WERI-Rb-1 (cell line): ENCODE measurements at places on chromosomes 7 and 10.
A peak's percentile ranks its signal among the peaks of the same experiment; 100 is the strongest.

DNA sequence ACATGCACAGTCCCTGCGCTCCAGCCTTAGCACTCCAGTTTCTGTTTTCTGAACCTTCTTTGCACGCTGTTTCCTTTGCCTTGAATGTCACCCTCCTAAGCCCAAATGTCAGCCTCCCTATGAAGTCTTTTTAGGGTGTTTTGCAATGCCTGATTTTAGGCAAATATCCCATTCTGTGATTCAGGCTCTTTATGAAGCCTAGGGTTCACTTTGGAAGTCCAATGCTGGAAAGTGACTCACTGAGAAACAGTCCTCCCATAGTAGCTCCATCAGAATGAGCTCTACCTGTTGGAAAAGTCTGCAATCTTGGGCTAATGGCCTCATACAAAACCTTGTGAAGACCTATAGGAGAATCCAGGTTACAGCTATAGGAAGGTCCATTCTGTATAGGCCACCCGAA is 5.3 kb downstream of the LAMB4 start:
- DNase-seq: no peak

- no peak for DNase-seq
Measured at GRCh38 chr7:148395352-148395811, 195.2 kb upstream of the C7orf33 start.

DNA sequence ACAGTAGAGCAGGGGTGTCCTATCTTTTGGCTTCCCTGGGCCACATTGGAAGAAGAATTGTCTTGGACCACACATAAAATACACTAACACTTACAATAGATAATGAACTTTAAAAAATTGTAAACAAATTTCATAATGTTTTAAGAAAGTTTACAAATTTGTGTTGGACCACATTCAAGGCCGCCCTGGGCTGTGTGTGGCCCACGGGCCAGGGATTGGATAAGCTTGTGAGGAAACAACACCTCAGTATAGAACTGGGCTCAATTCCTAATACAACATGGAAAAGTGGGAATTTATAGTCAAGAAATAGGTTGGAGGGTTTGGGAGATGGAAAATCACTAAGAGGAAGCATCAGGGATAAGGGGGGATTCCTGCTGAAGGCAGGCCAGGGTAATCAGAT is 17.7 kb downstream of the ZNF277 start:
- DNase-seq: no peak

DNA sequence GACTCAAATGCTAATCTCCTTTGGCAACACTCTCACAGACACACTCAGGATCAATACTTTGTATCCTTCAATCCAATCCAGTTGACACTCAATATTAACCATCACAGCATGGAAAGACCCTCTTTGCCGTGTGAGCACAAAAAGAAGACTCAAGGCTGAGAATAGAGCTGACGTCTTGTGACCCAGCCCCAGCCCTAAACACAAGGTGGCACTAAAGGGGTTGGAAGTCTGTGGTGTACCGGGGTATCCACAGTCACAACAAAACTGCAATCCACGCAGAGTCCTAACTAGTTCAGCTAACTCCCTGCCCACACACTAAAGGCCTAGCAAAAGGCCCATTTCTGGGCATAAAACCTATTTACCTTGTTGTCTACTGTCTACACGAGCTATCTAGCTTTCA is 200.1 kb downstream of the ACTR3B start:
- DNase-seq: peak; percentile 61

DNA sequence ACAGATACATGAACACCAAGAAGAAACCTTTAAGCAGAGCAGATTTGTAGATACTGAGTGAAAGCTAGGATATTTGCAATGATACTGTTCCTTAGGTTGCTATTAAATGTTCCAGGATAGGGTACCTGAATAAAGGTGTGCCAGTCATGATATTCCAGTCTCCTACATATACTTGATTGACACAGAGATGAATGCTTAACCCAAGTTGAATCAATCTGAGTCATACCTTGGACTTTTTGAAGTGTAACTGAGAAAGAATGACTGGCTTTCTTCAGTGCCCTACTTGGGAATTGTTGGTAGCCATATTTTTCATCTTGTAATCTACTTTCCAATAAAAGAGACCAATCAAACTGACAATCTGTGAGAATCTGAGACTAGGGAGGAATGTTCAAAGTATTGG is 805.7 kb upstream of the GHITM start:
- no peak for DNase-seq

DNA sequence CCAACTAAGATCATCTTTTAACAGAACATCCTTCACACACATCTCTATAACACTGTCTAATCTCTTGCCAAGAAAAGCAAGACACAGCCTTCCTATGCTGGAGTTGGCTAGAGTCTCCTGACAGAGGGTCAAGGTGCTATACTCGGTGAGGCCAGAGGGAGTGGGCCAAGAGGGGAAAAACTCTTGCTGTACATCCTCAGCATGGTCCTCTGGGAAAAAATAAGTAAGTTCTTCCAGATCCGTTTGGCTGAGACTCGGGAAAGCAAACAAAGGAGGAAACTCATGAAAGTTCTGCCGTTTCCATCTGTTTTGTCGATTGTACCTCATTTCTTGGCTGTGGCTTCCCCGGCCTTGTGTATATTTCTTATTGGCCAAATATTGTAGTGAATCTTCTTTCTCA is 33.9 kb downstream of the VWDE start:
- DNase-seq: no peak

- no peak for DNase-seq
Measured at GRCh38 chr10:11293332-11293731, 275.7 kb downstream of the CELF2 start.
